IPS-NIHi11 (cell line): ENCODE measurements at places on chromosomes 11 and 22.

DNA sequence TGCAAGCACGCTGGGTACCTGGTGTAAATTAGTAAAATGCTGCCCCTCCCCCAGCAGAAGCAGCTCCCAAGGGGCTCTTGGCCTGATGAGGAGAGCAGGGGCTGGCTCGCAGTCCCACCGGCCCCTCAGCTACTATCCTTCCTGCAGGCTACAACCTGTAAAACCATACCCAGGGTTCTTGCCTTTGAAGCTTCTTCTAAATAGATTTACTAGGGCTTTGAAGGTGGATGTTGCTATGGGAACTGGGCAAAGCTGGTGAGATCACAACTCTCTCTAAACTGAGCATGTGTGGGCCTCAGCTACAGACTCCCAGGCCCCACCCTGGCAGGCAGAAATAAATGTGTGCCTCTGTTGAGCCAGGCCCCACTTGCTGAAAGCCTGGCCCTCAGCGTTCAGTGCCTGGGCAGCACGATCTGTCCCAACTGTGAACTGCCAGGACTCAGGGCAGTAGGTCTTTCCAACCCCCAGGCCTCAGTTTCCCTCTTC is 18.5 kb downstream of the CD5 start:
- no peak for DNase-seq

DNA sequence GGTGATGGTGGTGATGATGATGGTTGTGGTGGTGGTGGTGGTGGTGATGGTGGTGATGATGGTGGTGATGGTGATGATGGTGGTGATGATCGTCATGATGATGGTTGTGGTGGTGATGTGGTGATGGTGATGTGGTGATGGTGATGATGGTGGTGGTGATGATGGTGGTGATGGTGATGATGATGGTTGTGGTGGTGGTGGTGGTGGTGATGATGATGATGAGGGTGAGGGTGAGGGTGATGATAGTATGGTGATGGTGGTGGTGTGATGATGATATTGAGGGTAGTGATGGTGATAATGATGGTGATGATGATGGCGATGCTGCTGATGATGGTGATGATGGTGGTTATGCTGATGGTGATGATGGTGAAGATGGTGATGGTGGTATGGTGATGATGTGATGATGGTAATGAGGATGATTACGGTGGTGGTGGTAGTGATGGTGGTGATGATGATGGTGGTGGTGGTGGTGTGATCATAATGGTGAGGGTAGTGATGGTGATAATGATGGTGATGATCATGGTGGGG is 63.8 kb downstream of the MPPED1 start:
- no peak for DNase-seq

GRCh38 chr11:7536100-7536499 is 22.3 kb downstream of the PPFIBP2 start:
- peak; percentile 78 for DNase-seq

DNA sequence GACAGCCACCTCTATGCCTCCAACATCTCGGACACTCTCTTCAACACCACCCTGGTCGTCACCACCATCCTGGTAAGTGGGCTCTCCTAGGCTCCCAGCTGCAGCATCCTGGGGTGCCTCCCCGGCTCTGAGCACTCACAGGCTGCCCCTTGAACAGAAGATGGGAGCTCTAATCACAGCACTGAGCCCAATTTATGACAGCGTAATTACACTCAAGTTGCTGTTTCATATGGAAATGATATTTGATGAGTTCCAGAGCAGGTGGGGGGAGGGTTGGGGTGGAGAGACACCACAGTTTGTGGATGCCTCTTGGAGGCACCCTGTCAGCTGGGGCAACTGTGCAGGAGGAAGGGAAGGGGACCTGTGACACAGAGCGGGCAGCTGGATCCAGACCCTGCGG is 125.3 kb upstream of the TBCEL start:
- DNase-seq = no peak

DNA sequence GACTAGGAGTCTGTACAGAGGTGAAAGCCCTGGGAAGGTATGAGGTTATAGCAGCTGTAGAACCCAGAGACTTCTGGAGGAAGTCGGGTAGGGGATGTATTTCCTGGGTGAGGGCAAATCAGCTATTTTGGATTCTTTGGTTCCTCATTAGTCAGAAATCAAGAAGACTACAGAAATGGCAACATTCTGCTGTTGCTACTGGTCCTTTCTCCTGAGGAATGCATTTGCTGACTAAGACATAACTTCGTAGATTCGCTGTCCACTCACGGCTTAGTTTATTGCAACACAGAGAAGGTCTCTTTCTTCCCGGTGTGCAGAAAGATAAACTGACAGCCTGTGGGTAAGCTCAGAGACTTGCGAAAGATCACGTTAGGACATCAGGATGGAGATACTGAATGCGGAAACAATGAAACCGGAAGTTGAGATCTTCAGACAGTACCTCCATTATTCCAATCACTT is 25.3 kb upstream of the SESN3 start:
- DNase-seq = no peak

DNA sequence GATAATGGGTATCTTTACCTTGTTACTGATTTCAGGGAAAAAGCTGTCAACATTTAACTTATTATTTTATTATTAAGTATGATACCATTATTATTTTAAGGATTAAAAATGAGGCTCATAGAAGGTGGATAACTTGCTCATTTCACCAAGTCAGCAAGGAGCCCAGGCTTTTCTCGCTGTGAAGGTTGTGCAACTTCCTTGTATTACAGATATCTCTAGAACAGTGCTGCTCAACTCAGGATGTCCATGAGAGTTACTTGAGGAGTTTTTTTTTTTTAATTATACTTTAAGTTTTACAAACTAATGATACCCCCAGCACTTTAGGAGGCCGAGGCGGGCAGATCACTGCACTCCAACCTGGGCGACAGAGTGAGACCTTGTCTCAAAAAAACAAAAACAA is 98.2 kb downstream of the INSC start:
- DNase-seq = no peak

DNA sequence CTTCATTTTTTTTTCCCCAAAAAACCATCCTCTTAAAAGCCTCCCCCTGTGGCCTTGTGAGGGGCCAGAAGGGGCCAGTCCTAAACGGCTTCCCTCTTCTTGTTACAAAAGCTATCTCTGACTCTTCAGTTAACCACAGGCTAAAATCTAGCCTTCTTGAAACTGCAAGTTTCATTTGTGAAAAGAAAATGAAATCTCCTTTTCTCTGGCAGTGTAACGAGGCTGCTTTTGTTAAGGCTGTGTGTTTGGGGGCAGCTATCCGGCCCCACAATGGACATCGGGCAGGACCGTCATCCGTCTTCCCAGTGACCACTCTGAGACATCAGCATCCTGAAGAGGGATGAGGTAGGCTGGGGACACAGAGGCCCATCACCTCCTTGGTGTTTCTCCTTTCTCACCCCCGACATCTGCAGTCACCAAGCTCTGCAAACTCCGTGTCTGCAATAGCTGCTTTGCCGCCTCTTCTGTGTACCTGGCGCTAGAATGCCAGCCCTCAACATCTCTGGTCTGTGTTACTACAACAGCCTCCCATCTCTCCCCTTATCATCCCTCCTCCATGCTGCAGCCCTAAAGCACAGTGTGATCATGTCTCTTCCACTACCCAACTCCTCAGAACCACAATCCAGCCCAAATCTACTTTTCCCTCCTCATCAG is 94.0 kb downstream of the RCN1 start:
- DNase-seq = no peak

GRCh38 chr11:28245131-28245530 is 136.9 kb downstream of the METTL15 start:
- DNase-seq = no peak
